Left ventricle myocardium inferior (tissue), 1 donor: ENCODE measurements at places on chromosomes 7 and 10. TPM values are rescaled to one million over a fixed set of nuclear protein-coding genes. Genes with fewer than 3 reads are reported as not detected.

DNA sequence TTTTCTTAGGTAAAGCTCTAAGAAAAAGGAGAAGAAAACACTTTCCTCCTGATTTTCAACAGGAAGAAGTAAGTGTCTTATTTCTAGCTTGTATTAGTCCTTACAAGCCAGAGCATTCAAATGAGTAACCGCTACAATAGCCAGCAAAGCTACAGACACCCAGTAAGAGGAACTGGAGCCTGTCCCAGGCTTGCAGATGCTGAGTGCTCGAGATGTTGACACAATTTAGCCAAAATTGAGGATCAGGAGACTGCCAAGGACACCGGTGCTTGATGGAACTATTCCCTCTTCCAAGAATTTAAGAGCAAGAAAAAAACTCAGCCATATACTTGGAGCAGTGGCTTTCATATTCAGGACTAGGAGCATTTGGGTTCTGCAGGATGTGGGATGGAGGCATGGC is 149.3 kb upstream of the DPP6 start:
- no peaks in the 10 kb centered on the region for H3K36me3 ChIP-seq
- no peak overlapping the region for H3K4me3 ChIP-seq
- H3K4me1 ChIP-seq, result no peaks in the 10 kb centered on the region

GRK5 gene
- total RNA-seq, result 52.8 TPM

SRRM3 gene
- 6.1 TPM for total RNA-seq

GRCh38 chr7:112757337-112757736 is 32.9 kb downstream of the TMEM168 start:
- H3K27me3 ChIP-seq, result no peaks in the 10 kb centered on the region
- no peak overlapping the region for H3K4me3 ChIP-seq
- H3K4me1 ChIP-seq, result no peaks in the 10 kb centered on the region
- no peak overlapping the region for H3K27ac ChIP-seq
- no peak for DNase-seq

GRCh38 chr7:45184326-45185027 is 26.9 kb downstream of the RAMP3 start:
- H3K27me3 ChIP-seq, result peaks cover 6% of the 10 kb centered on the region
- H3K27ac ChIP-seq, result peak overlapping the region; percentile 8
- H3K4me1 ChIP-seq, result peaks cover 24% of the 10 kb centered on the region
- H3K36me3 ChIP-seq, result peaks cover 5% of the 10 kb centered on the region
- H3K4me3 ChIP-seq, result no peak overlapping the region

GRCh38 chr7:47937711-47938573 is 10.3 kb downstream of the PKD1L1 start:
- peaks cover 61% of the 10 kb centered on the region for H3K4me1 ChIP-seq
- H3K4me3 ChIP-seq, result no peak overlapping the region
- H3K36me3 ChIP-seq, result peaks cover 3% of the 10 kb centered on the region
- DNase-seq, result no peak
- H3K27ac ChIP-seq, result peak overlapping the region; percentile 4

SPDYE2B gene
- not detected for total RNA-seq

- no peak overlapping the region for H3K4me3 ChIP-seq
- DNase-seq, result no peak
- H3K27ac ChIP-seq, result no peak overlapping the region
Measured at GRCh38 chr10:49285232-49285631, 13.7 kb upstream of the C10orf71 start.

GRCh38 chr7:875476-876076 is 778 bp upstream of the GET4 start:
- H3K36me3 ChIP-seq, result peaks cover 42% of the 10 kb centered on the region
- no peaks in the 10 kb centered on the region for H3K27me3 ChIP-seq

ECHDC3 gene
- total RNA-seq, result 88.5 TPM

- DNase-seq, result no peak
- no peak overlapping the region for H3K27ac ChIP-seq
- no peaks in the 10 kb centered on the region for H3K4me1 ChIP-seq
- no peaks in the 10 kb centered on the region for H3K27me3 ChIP-seq
- H3K4me3 ChIP-seq, result no peak overlapping the region
Measured at GRCh38 chr7:46024263-46024916, 103.3 kb upstream of the IGFBP3 start.

GRCh38 chr7:33624215-33624614 is 281.1 kb upstream of the BMPER start:
- H3K4me1 ChIP-seq, result no peaks in the 10 kb centered on the region
- H3K27ac ChIP-seq, result no peak overlapping the region
- no peaks in the 10 kb centered on the region for H3K27me3 ChIP-seq
- H3K36me3 ChIP-seq, result no peaks in the 10 kb centered on the region
- no peak for DNase-seq

DNA sequence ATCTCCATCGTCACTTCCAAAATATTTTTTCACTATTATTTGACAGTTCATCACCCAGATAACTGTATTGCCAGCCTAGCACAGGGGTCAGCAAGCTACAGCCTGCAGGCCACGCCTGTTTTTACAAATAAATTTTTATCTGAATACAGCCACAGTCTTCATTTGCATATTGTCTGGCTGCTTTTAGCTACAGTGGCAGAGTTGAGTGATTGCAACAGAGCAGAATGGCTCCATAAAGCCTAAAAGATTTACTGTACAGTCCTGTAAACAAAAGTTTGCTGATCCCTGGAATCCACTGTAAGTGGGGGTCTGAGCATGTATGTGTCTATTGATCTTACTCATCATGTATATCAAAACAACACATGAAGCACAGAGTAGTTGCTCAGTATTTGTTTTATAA is 45.9 kb upstream of the GNAI1 start:
- H3K27me3 ChIP-seq, result no peaks in the 10 kb centered on the region
- H3K4me1 ChIP-seq, result no peaks in the 10 kb centered on the region
- no peak overlapping the region for H3K4me3 ChIP-seq
- no peak for DNase-seq

C10orf53 gene
- not detected for total RNA-seq

DNA sequence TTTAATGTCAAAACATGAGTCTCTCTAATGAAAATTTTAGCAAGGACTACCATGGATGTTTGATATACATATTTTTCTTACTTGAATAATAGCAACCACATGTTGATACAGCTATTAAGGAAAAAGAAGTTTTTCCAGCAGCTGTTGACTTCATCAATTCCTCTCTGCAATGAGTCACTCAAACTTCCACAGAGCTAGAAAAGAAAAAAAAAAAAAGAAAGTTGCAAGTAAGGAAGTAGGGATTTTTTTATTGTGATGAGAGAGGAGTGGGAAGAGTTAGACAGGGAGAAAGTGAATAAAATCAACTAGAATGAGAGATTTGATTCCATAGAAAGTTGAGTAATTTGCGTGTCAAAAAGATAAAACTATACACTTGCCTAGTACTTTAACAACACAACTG is 46.2 kb downstream of the CAV1 start:
- no peak for DNase-seq
- H3K27ac ChIP-seq, result peak overlapping the region; percentile 29
- peaks cover 49% of the 10 kb centered on the region for H3K4me1 ChIP-seq

GRCh38 chr7:92944633-92945032 is 108.3 kb upstream of the CDK6 start:
- no peaks in the 10 kb centered on the region for H3K36me3 ChIP-seq
- DNase-seq, result no peak
- H3K4me3 ChIP-seq, result no peak overlapping the region
- peaks cover 6% of the 10 kb centered on the region for H3K4me1 ChIP-seq
- H3K27me3 ChIP-seq, result no peaks in the 10 kb centered on the region

DNA sequence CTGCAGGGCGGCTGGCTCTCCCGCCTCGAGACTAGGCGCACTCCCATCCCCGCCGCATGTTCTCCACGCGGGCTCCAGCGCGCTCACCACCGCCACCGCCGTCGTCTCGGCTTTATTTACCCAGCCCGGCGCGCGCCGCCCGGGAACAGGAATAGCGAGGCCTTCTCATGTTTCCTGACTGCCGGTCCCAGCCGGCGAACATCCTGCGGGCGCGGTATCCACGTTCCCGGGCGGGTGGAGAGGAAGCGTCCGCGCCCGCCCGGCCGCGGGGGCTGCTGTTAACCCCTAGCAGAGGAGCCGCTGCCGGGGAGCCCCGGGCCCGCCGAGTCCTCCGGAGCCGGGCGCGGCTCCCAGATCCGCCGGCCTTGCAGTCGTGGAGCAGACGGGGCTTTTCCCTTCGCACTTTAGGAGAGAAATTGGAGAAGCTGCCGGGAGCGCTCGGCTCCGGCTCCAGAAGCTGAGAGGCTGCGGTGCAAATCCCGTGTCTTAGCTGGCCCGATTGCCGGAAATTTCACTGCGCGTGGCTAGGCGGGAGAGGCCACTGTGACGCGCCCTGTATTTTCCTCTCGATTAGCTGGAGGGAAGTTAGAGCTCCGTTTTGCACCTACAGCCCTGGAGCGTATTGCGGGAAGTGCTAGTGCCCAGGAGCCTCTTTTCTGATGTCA is at the start of gene MKX:
Gene MKX, minus strand, starts transcription at position 88 of the 665 bp plus-strand sequence. CDS start 2,404 bp downstream, outside the sequence.
- DNase-seq, result peak; percentile 21
- H3K27me3 ChIP-seq, result peaks cover 100% of the 10 kb centered on the region
- H3K4me1 ChIP-seq, result peaks cover 59% of the 10 kb centered on the region
- no peak within 1 kb of the TSS for H3K27ac ChIP-seq
- peak within 1 kb of the TSS; percentile 81 for H3K4me3 ChIP-seq

- no peaks in the 10 kb centered on the region for H3K27me3 ChIP-seq
- peaks cover 19% of the 10 kb centered on the region for H3K36me3 ChIP-seq
- no peak overlapping the region for H3K4me3 ChIP-seq
- H3K4me1 ChIP-seq, result no peaks in the 10 kb centered on the region
Measured at GRCh38 chr7:33287738-33288137, 158.4 kb downstream of the BBS9 start.

A1CF gene
- not detected for total RNA-seq

DNA sequence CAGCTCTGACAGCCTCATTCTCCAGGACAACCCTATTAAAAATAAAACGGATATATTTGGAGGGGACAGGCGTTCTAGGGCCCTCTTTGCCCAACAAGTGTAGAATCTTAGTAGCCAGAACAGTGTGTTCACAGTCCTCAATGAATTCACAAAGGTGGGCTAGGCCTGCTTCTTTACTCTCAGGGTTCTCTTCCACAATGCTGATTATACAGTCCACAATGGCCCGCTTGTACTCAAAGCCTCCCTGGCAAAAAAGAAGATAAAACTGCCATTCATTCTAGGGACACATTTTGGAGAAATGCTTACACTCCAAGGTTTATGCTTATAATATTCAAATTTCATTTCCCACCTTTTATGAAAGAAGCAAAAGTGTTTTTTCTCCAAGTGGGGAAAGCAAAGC is 62.6 kb downstream of the MEST start:
- DNase-seq, result no peak
- H3K27me3 ChIP-seq, result no peaks in the 10 kb centered on the region
- H3K36me3 ChIP-seq, result peaks cover 16% of the 10 kb centered on the region
- H3K4me1 ChIP-seq, result no peaks in the 10 kb centered on the region
- no peak overlapping the region for H3K4me3 ChIP-seq
- H3K27ac ChIP-seq, result no peak overlapping the region

DNA sequence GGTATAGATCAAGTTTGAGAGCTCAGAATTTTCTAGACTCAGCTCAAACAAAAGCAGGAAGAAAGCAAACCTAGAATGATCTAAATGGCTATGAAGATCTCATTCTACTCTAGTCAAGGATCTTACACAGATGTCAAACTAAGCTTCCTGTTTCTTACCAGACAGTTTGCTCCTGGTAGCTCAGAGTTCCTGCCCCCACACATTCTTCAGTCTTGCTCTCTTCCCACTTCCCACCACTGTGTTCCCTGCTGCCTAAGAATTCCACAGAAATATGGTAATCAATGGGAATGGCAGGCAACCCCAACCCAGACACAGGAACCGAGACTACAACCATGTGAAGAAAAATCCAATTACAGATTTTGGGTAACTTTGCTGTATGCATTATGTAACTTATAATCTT is 133.4 kb upstream of the PTN start:
- no peaks in the 10 kb centered on the region for H3K27me3 ChIP-seq
- H3K4me3 ChIP-seq, result no peak overlapping the region
- no peak for DNase-seq
- no peak overlapping the region for H3K27ac ChIP-seq
- no peaks in the 10 kb centered on the region for H3K4me1 ChIP-seq

DNA sequence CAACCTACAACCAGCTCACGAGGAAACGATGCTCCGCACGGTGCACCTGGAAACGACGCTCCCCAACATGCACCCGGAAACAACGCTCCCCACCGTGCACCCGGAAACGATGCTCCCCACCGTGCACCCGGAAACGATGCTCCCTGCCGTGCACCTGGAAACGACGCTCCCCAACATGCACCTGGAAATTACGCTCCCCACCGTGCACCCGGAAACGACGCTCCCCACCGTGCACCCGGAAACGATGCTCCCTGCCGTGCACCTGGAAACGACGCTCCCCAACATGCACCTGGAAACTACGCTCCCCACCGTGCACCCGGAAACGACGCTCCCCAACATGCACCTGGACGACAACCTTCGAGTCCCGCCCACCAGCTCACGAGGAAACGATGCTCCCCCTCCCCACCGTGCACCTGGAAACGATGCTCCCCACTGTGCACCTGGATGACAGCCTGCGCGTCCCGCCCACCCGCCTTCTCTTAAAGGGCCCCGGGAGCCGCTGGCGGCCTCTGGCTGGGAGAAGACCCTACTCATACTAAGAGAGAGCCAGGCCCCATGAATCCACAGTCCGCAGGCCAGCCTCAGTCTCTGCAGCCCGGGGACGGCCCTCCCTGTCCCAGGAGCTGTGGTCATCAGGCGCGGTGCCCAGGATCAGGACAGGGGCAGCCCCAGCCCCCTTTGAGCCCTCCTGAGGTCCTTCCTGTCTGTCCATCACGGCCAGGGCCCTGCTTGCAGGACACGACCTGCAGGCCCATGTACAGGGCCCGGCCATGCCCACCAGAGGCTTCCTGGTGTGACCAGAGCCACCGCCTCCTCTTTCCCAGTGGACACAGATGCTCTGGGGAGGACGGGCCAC is 98.3 kb downstream of the PDGFA start:
- DNase-seq, result peak; percentile 8
- H3K4me3 ChIP-seq, result no peak overlapping the region
- H3K27me3 ChIP-seq, result peaks cover 47% of the 10 kb centered on the region
- H3K36me3 ChIP-seq, result no peaks in the 10 kb centered on the region
- H3K27ac ChIP-seq, result no peak overlapping the region
- peaks cover 14% of the 10 kb centered on the region for H3K4me1 ChIP-seq

- H3K4me3 ChIP-seq, result no peak overlapping the region
- H3K4me1 ChIP-seq, result peaks cover 96% of the 10 kb centered on the region
- H3K36me3 ChIP-seq, result peaks cover 51% of the 10 kb centered on the region
- no peaks in the 10 kb centered on the region for H3K27me3 ChIP-seq
- peak overlapping the region; percentile 3 for H3K27ac ChIP-seq
Measured at GRCh38 chr10:95264227-95265051, 26.4 kb downstream of the PDLIM1 start.

DNA sequence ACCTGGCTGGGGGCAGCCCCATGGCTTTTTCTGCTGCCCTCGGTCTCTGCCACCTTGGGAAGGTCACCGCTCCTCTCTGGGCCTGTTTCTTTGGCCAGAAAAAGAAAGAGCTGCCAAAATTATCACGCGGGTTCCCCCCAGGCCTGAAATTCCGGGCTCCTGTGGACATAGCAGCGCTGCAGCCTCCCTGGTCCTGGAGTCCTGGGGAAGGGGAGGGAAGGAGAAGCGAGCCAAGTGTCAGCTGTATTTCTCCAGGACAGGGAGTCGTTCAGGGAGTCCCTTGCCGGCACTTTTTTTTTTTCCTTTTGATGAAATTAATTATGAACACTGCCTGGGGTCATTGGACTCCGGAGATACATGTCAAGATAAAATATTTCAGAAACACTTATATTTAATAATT is 152.3 kb upstream of the GPR26 start:
- H3K36me3 ChIP-seq, result no peaks in the 10 kb centered on the region
- peaks cover 67% of the 10 kb centered on the region for H3K27me3 ChIP-seq
- no peak overlapping the region for H3K27ac ChIP-seq
- H3K4me1 ChIP-seq, result no peaks in the 10 kb centered on the region
- no peak overlapping the region for H3K4me3 ChIP-seq

GRCh38 chr10:58590152-58590840 is 77.6 kb downstream of the BICC1 start:
- H3K4me1 ChIP-seq, result peaks cover 14% of the 10 kb centered on the region
- H3K27ac ChIP-seq, result peak overlapping the region; percentile 46
- no peaks in the 10 kb centered on the region for H3K27me3 ChIP-seq
- DNase-seq, result no peak

TAS2R3 gene
- 0.41 TPM for total RNA-seq
